ENCODE measurements at places on chromosomes 11 and 22.

- DNase-seq = no peak
These were observed 61.6 kb downstream of the CASP12 start for GRCh38 chr11:104836691-104837090.

GRCh38 chr11:27996066-27996465, 111.9 kb downstream of the KIF18A start:
- DNase-seq = no peak

DNA sequence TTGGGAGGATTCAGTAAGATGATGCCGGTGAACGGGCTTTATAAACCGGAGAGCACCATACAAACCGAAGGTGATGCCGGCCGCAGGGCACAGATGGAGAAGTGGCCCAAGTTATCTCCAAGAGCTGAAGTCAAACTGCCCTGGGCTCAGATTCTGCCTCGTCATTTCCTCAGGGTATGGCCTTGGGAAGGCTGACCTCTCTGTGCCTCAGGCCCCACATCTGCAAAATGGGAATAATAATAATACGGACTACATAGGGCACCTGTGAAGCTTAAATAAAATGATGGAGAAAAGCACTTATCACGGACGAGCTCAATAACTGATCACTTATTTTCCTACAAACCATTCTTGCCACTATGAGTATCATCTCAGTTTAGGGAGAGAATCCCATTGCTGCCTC, 29.9 kb downstream of the DSCAML1 start:
- no peak for DNase-seq

GRCh38 chr22:47408409-47408808, 646.0 kb downstream of the TBC1D22A start:
- no peak for DNase-seq

GRCh38 chr11:110392056-110392455, 37.7 kb upstream of the FDX1 start:
- no peak for DNase-seq

DNA sequence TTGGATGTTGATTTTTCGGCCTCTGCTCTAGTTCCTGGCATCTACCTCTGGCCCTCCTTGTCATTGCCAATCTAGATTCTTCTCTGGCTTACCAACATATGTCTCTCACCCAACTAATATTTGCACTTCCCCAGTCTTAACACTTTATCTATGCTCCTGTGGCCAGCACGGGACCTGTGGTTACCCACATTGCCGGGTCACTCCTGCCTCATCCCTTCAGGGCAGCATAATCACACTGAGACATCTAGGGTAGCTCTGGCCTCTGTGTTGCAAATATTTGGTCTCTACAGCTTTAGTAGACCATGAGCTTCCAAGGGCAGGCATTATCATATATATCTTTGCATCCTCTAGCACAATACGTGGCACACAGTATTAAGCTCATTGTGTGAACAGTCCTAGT, 182.0 kb upstream of the ARHGAP20 start:
- no peak for DNase-seq

GRCh38 chr11:2775083-2775625, 75.4 kb upstream of the KCNQ1OT1 start:
- peak; percentile 52 for DNase-seq

DNA sequence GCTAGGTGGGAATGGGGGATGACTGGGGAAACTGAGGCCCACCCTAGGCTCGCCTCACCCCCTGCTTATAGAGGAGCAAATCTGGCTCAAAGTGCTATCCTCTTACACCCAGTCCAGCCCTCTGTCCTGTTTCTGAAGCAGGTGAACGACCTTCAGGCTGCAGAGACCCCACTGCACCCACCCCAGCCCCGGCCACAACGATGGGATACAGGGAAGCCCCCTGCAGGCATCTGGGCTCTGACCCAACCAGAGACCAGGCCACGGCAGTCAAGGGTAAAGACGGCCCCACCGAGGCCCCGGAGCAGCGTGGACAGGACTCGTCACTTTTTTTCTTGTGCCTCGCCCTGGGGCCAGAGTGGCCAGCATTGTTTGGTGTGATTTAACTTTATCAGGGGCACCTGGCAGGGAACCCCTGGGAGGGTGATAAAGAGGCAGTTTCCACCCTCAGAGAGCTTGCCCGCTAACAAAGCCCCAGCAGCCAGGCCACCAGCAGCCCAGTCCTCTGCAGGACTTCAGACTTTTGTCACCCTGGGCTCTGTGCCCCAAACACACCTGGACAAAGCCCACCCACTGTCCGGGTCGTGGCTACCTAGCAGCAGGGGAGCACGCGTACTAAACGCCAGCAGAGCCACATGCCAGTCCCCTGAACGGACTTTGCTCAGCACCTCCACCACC, 612.6 kb downstream of the TBC1D22A start:
- DNase-seq = no peak

DNA sequence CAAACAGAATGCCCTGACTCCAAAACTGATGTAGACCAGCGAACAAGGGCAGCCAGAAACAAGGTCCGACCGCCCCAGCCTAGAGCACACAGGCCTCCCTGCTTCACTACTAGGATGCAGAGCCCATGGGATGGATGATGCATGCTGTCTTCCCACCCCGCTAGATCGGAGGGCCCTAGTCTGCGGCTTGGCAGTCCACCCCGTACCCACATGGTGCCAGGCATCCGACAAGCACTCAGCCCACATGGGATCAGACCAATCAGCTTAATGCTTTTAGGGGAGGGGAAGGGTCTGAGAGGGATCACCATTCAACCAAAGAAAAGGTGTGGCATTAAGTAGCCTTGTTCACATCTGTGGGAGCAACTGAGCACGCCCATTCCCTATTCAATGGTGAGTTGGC, 30.6 kb downstream of the PISD start:
- DNase-seq = no peak

GRCh38 chr11:64771861-64772260, 6.5 kb downstream of the SF1 start:
- no peak for DNase-seq

GRCh38 chr22:26549902-26550497, 37.7 kb upstream of the TFIP11 start:
- DNase-seq = no peak

Measured in activated CD8-positive, alpha-beta memory T cell treated with anti-CD3 and anti-CD28 coated beads, Interleukin-2, amount 10 ng/mL, durations not matched to agents 7 days and 5 days (primary cell).